ENCODE measurements at places on chromosomes 7 and 10.
A peak's percentile ranks its signal among the peaks of the same experiment; 100 is the strongest.

- DNase-seq = peak; percentile 48
Measured at GRCh38 chr7:1899196-1899595, 229.1 kb downstream of the ELFN1 start.

- DNase-seq = no peak
Measured at GRCh38 chr7:123548406-123548805, 9.2 kb downstream of the NDUFA5 start.

- no peak for DNase-seq
Measured at GRCh38 chr7:130486954-130487436, 4.9 kb upstream of the MEST start.

DNA sequence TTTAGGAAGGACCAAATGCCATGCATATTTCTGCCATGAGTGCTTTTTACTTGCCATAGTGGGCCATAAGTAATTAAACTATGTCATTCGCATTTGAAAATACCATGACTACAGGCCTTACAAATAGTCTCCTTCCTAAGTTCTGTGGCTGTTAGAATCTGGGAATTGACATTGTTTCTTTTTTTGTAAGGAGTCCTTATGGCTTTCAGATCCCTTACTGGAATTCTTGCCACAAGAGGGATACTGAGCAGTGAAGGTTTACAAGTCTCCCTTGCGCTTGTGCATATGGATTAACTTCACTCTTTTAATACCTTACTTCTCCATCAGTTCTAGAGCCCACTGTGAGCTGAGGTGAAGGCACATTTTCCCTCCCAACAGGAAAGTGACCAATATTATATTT, 166.0 kb downstream of the NRG3 start:
- DNase-seq = no peak

DNA sequence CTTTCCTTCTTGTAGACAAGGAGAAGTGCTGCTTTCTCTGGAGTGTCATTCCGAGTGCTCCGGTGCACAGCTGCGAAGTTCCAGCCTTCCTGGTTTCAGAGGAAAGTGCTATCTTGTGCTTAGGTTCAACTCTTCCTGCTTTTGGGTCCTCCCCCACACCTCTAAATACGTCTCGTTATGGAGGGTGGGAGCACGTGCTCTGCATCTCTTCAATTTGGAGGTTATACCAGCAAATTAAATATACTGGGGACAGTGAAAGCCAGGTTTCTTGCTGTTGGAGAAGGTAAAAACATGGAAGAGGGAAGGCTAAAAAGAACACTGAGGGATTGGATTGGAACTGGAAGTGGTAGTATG, 2.4 kb upstream of the ESYT2 start:
- DNase-seq = no peak

- no peak for DNase-seq
Measured at GRCh38 chr10:3783682-3784432, 1.2 kb downstream of the KLF6 start.

GRCh38 chr7:3309140-3309539, 8.1 kb downstream of the SDK1 start:
- DNase-seq = no peak

DNA sequence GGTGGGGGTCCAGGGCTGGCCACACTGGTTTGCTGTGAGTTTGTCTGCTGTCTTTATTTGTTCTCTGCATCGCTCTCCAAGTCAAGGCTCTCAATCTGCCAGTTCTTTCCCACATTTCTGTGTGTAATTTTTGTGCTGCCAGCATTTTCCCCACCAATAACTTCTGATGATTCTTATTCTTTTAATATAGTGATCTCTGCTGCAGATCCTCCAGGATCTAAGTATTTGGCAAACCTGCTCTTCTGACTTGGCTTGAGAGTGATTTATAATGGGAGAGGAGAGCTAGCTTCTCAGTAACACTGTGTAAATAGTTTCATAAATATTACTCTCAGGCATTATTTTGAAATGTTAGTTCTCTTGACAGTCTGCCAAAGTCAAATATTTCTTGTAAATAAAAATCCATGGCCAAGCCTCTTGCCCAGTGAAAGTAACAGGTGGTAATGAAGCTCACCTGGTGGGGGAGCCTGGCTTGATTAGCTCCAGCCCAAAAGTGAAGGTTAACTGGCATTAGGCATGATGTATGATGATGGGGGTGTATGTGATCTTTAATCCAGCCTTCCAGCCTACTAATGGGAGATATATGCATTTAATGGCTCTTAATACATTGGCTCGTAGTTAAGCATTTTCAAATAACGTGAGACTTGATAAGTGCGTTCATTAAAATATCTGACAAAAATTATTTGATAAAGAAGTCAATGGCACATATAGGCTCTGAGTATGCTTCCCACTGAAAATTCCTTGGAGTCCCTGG, 1055.9 kb downstream of the KCNMA1 start:
- DNase-seq = no peak

- DNase-seq = no peak
Measured at GRCh38 chr7:29421010-29421956, 142.4 kb upstream of the PRR15 start.

Measured in retinal pigment epithelial cell (primary cell).